OCI-M1 (cell line): ENCODE measurements at places on chromosomes 6 and 20.

GRCh38 chr6:167565388-167565787 lies 240.5 kb downstream of the TTLL2 start:
- DNase-seq = no peak

DNA sequence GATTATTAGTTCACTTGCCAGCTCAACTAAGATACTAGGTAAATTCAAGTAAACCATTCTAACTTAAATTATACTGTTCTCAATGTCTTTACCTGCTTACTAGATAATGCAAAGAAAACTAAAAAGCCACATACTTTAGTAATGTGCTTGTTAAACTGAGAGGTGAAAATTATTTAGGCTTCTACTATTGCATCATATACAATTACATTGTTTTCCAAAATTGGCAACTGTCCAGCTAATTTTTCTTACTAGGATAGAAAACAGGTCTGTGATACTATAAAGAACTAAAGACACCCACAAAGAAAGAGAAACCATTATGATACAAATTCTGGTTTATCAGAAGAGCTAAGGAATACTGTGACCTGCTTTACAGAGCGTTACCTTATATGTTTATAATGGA lies 45.6 kb upstream of the ALDH8A1 start:
- DNase-seq = peak; percentile 26

- DNase-seq = no peak
Measured at GRCh38 chr20:14512839-14513238, 175.4 kb upstream of the FLRT3 start.

DNA sequence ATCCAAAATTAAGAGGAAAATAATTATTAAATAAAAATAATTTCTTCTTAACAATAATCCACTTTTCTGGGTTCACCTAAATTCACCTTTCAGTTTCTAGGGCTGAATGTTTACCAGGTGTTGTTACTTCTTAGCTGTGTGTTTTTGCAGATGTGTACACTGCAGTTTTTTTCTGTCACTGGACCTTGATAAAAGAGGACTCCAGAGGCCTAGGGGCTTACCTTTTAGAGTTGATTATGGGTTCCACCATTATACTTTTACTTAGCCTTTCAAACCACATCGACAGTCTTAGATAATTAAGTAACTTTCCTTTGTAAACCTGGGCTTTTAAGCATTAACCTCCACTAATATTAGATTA lies 766.5 kb downstream of the BCKDHB start:
- DNase-seq = no peak

DNA sequence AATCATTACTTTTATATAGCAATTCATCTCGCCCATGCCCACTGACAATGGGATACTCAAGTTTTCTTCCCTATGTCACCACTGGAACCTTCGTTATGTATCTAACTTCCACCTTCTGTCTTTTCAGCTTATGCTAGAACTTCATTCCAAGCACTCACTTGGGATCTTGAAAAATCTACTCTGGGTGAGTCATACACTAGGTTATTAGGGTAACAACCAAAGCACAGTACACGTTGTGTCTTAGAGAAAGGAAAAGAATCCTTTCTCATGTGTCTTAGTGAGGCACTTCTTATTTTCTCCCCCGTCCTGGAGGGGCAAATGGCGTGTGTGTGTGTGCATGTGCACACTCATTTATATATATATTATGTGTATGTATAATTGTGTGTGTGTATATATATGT lies 18.3 kb upstream of the FAM162B start:
- no peak for DNase-seq

DNA sequence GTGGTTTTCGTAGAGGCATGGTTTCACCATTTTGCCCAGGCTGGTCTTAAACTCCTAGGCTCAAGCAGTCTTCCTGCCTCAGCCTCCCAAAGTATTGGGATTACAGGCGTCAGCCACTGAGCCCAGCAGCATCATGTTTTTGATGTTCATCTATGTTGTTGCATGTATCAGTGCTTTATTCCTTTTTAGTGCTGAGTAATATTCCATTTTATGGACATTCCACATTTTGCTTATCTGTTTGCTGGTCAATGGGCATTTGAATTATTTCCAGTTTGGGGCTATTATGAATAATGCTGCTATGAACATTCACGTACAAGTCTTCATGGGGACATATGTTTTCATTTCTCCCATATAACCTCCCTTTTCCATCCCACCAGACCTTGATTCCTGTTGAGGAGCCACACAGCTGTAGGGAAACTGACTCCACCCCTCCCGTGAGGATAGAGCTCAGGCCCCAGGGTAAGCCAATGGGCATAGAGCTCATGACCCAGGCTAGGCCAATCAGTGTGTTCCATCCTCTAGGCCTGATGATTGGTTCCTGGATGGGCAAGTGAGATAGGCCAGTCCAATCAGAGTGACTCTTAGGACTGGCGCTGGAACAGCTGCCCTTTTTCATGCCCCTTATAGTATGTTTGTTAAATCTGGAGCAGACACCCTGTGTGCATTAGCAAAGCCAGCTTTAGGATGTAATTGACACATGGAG lies 49.5 kb downstream of the DLGAP4 start:
- no peak for DNase-seq

DNA sequence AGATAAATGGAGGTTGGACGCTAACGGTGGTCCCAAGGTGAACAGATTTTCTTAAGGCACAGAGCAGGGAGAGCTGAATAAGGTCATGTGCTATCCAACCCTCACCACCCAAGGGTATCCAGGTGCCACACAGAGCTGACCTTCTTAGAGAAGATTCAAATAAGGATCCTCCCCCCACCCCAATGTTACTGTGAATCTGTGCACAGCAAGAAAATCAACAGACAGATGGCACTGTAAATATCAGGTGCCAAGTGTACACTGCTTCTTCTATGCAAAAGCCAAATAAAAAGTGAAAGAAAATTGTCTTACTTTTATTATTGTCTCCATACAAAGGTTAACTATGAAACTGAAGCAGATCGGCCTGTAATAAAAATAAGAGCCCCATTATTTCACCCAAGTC lies 96.9 kb downstream of the PAK5 start:
- DNase-seq = no peak

- no peak for DNase-seq
Measured at GRCh38 chr6:159261995-159262394, 92.8 kb downstream of the FNDC1 start.

DNA sequence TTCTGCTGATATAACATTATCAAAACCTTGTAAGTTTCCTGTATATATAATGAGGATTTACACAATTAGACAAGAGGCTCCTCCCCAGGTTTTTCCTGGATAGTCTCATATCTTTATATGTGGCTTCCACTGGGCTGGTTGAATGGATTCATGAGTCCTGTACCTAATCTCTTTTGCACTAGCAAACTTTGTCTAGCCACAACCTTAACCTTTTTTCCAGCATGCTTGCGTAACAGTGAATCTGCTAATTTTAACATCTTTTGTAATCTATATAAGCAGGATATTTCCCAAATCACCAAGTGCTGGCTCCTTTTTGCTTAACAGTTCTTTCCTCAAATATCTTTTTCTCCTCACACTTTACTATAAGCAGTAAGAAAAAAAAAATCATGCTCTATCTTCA lies 153.6 kb downstream of the COL21A1 start:
- no peak for DNase-seq

DNA sequence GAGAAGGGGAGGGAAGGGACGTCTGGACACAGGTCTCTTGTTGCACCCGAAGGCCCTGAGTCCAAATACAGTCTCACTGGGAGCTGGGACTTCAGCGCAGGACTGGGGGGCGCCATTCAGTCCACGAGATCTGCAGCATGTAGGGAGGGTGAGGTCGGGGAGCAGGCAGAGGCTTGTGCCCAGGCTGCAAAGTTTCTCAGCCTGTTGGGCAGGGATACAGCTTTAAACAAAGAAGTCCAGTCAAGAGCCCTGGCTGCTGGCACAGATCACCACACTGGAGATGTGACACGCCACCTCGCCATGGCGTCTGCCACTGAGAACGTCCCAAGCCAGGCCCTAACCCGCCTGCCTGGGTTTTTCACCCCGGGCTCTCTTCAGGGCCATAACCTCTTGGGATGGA lies 256.6 kb downstream of the DLL1 start:
- DNase-seq = no peak

DNA sequence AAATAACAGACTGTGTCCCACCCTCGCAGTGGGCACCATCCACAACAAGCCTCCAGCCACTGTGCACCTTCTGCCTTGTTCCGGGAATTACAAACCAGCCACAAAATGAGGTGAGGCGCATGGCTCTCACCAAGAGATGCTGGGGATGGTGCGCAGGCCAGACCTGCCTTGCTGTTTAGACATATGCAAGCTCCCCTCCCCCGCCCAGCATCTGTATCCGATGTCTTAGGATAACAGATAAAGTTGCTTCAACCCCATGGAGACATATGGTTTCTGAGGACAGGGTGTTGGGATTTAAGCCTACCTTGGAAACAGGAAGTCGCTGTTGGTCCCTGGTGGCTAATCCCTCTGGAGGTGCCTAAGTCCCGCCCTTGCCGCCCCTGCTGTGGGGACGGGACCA lies 50.4 kb upstream of the MPC1 start:
- no peak for DNase-seq

DNA sequence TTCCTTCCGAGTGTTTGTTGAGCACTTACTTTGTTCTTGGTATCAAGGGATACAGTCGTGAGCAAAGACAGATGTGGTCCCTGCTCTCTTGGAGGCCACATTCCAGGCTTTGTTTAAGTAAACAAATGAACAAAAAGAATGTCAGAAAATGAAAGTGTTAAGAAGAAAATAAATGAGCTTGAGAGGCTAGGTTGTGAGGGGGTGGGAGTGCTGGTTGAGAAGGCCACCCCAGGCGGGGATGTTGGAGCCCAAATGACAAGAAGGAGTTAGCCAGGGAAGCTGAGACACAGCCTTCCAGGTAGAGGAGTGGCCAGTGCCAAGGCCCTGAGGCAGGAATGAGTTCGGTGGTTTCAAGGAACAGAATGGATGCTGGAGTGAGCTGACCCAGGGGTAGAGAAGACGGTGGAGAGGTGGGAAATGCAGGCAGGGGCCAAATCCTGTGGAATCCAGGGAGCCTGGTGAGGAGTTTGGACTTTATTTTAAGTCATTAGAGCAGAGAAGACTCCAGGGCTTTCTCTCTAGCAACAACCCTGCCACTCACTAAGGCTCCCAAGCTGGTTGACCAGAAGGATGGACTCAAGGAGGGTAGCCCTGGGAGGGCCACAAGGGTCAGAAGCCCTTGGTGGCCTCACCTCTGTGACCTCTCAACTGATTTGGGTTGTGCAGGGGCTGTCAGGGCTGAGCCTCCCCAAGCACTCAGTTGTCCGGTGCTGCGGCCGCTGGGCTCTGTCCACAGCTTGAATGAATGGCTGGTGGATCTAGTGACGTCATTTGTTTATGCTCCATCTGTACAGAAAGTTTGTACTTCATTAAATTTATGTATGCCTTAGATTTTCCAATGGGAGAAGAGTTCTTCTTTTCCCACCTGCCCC lies 66.0 kb upstream of the STX16 start:
- no peak for DNase-seq

DNA sequence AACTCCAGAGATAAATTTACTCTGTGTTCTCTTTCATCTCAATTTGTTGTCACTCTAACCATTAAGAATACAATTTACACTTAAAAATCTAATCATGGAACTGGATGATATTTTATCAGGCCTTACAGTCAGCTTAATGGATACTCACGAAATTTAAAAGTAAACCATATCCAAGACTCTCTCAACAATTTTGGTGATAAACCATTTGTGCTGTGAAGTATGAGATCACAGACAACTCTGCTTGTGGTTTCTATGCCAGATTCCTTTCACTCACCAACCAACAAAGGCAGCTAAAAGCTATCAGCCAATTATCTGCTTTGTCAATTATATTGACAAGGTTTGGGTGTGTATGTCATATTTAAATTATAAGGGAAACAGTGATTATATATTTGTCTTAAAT lies 155.8 kb downstream of the TRDN start:
- DNase-seq = no peak

DNA sequence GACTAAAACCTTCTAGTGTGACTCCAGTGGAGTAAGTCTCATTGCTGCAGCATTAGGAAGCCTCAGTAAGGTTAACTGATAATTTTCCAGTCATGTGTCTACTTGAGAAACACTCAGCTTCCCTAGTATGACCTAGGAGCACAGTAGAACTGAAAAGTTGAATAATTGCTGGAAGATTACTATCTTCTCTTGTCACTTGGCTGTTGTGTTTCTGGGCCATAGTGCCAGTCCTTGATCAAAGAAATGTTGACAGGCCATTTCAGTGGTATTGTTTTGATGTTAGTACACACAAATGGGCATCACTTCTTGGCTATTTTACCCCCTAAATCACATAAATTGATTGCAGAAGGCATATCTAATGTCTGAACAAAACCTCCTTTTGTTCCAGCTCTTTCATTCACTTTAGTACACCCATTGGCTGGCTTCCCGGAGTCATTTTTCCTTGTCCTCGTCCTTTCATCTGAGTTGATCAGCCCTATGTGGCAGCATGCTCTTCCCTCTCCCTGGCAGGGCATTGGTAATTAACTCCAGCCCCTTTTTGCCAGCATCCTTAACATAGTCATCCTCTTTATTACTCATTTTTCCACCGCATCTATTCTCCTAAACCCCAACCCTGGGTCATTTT lies 6.0 kb downstream of the ENPP3 start:
- DNase-seq = peak; percentile 18

DNA sequence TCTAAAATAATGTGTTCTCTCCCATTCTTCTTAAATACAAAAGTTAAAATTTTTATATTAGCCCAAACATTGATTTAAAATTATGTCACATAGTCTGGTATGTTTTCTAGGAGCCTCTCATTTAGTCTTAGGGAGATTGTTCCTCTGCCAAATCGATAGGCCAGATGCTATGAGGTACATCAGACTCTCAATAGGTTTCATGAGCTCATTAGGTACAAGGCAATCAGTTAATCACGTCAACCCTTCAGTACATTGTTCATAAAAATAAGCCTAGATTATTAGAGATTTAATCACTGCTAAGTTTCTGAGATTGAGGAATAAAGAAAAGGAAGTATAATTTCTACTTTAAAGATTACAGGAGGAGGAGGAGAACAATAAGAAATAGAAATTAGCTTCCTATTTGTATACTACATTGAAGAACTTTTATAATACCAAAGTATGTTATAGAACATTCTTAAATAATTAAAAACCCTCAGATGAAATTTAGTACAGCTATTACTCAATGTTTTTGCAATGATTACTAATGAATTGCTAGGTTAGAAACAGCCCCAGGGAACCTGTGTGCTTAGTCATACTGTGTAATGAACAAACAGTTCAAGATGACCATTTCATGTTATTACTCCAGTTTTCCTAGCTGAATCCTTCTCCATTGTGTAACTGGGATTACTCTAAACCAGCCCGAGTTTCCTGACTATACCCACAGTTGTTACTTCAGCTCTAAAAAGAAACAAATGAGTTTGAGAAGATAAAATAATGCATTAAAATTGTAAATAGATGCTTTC lies 117.0 kb downstream of the BMP5 start:
- no peak for DNase-seq

GRCh38 chr6:42249279-42249678 lies 31.6 kb upstream of the MRPS10 start:
- no peak for DNase-seq

DNA sequence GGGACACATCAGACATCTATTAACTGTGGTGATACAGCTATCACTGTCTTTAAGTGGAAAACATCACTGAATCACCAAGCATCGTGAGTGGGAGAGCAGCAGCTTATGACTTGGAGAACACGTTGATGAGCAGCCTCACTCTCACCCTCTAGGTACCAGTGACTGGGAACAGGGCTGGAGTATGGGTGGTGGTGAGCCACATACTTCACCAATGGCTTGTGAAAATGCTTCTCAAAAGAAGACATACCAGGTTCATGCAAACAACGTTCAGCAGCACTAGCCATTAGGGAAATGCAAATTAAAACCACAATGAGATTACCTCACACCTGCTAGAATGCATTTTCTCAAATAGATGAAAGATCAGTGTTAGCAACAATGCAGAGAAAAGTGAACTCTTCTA lies 25.3 kb downstream of the SNX5 start:
- DNase-seq = no peak

- no peak for DNase-seq
Measured at GRCh38 chr6:168170841-168171601, 92.0 kb upstream of the FRMD1 start.
